ENCODE measurements at places on chromosomes 7 and 10.

DNA sequence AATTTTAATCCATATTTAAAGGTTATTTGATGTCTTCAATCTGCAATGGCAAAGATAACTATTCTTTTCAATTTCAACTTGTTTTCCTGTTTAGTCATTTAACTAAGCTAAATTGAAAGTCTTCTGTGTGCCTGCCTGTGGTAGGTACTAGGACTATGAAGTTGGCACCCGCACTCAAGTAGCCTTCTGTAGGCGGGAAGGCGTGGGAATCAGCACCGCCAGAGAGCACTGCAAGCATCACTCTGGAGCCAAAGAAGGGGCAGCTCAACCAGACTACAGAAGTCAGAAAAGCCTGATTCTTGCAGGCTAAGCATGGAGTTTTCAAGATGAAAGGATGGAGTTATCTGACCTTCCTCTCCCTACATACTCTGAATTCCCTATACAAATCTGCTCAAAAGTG lies 269.0 kb upstream of the PHF14 start:
- no peak for DNase-seq

- DNase-seq = no peak
Measured at GRCh38 chr7:33421429-33421828, 292.1 kb downstream of the BBS9 start.

DNA sequence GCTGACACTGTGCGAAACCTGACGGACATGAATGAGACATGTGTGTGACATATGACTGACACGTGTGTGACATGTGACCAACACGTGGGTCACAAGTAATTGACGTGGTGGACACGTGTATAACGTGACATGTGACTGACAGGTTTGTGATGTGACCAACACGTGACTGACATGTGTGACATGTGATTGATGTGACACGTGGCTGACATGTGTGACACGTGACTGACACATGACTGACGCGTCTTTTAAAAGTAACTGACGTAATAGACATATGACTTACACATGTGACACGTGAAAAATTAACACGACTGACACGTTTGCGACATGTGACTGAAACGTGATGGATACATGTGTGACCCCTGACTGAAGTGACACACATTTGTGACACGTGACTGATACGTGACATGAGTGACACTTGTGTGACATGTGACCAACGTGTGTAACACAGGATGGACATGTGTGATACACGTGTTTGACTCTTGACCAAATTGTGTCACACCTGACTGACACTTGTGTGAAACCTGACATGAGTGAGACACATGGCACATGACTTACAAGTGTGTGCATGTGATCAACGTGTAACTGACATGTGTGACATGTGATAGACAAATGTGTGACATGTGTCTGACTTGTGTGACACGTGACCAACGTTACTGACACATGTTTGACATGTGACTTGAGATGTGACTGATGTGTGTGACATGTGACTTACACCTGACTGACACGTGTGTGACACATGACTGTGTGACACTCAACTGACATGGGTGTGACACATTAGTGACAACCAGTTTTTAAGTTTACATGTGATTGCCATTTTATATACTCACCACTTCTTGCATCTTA lies 56.9 kb downstream of the ZNF92 start:
- no peak for DNase-seq

GRCh38 chr7:69823151-69823744 lies 225.0 kb downstream of the AUTS2 start:
- no peak for DNase-seq

DNA sequence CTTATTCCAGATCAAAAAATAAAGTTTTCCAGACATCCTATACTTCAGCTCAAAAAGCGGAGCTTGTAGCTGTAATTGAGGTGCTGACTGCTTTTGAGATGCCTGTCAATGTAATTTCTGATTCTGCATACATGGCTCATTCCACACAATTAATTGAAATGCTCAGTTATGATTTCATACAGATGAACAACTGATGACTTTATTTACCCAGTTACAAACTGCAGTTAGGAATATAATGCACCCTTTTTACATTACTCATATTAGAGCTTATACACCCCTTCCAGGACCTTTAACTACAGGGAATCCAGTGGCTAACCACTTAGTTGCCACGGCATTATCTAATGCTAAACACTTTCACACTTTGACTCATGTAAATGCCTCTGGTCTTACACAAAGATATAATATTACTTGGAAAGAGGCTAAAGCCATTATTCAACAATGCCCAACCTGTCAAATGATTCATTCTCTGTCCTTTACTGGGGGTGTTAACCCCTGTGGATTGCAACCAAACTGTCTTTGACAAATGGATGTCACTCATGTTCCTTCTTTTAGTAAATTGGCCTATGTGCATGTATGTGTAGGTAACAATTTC lies 147.3 kb downstream of the ZNF33B start:
- DNase-seq = no peak

- DNase-seq = no peak
Measured at GRCh38 chr7:142188154-142188553, 69.7 kb downstream of the PRSS58 start.

- no peak for DNase-seq
Measured at GRCh38 chr10:30007406-30007805, 52.0 kb downstream of the JCAD start.

- DNase-seq = no peak
Measured at GRCh38 chr10:19620811-19621210, 195.4 kb upstream of the PLXDC2 start.

DNA sequence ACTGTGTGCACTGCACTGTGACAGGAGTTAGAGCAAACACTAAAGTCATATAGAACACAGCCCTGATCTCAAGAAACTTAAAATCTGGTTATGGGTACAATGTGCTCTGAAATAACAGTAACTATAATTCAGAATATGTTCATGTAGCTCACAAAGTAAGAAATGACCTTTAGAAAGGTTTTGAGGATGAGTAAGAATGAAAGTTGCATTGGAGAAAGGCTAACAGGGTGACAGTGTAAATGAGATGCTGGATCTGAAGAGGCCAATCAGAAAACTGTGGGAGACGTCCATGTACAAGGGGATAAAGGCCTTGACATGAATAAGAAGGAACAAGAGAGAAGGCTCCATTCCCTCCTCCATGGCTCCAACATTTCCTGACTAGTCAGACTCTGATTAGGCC lies 124.7 kb downstream of the GRM3 start:
- DNase-seq = no peak

GRCh38 chr7:72015136-72015535 lies 397.0 kb downstream of the CALN1 start:
- DNase-seq = no peak

DNA sequence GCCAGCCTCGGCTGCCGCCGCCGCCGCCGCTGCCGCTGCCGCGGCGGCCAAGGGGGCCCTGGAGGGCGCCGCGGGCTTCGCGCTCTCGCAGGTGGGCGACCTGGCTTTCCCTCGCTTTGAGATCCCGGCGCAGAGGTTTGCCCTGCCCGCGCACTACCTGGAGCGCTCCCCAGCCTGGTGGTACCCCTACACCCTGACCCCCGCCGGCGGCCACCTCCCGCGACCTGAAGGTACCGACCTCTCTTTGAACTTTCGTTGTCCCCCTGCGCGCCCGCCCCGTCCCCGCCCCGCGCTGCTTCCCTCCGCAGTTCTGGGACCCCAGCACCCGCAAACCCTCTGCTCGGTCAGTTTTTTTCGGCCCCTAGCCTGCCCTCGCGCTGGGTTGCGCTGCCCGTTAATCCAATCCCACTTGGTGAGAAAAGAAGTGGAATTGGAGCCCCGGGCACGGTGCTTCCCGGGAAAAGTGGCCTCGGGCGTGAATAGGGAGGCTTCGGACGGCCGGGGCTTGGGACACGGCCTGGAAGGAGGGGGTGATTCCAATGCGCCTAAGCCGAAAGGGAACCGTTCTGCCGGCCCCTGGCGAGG lies 543 bp downstream of the HMX3 start:
- DNase-seq = no peak

DNA sequence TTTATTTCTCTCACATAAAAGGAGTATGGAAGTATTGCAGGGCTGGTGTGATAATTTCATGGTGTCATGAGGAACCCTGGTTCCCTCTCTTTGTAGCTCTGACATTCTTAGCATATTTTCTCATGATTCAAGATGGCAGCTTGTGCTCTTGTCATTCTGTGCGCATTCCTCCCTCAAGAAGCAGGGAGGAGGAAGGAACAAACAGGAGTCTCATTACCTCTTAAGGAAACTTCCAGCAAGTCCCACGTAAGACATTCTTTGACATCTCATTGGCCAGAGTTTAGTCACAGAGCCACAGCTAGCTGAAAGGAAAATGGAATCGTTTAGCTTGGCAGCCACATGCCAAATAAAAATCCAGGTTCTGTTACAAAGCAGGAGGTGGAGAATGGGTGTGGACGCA lies 546.8 kb downstream of the LRMDA start:
- no peak for DNase-seq

DNA sequence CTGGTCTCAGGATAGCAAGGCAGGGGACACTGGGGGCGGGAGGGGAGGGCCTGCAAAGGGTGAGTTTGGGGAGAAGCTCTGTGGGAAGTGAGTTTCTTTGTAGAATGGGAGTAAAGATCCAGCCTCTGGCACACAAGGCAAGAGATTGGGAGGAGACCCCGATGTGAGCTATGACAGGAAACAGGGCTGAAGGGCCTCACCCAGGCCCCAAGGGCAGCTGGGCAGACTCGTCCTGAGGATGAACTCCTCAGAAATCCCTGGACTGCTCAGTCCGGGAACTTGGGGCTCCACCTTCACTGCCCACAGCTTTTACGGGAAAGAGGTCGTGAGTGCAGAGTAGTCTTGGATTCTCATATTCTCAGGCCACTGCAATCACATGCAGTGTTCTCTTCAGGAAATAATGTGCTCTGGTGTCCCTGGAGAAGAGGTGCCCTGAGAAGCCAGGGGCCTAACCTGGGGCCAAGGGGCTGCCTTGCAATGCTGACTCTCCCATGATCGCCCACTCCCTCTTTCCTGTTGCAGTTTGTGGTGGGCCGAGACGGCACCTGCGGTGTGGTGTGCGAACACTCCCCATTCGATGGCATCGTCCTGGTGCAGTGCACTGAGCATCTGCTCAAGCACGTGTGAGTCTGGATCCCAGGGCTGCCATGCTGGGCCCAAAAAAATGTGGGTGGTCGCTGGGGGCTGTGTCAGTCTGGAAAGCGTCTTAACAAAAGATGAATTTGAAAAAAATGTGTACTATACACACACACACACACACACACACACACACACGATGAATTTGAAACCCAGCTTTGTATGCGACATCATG lies 31.3 kb upstream of the C10orf53 start:
- DNase-seq = no peak

GRCh38 chr10:118243907-118244306 lies 98.2 kb downstream of the FAM204A start:
- DNase-seq = no peak

DNA sequence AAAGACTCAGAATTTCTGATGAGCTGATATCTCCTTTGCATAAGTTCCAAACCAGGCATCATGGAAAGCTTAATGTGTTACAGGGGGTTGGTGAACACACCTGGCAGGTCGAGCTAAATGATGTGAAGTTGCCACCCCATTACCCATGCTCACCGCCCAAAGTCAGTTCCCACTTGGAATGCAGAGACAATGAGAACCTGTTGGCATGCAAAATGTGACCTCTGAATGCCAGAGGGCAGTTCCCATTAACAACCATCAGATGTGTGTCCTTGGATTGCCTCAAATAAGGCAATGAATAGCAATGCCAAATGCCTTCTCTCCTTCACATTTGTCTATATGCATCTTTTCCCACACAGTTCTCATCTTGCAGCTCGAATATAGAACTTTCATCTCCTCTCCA lies 190.7 kb downstream of the CDCA7L start:
- no peak for DNase-seq

DNA sequence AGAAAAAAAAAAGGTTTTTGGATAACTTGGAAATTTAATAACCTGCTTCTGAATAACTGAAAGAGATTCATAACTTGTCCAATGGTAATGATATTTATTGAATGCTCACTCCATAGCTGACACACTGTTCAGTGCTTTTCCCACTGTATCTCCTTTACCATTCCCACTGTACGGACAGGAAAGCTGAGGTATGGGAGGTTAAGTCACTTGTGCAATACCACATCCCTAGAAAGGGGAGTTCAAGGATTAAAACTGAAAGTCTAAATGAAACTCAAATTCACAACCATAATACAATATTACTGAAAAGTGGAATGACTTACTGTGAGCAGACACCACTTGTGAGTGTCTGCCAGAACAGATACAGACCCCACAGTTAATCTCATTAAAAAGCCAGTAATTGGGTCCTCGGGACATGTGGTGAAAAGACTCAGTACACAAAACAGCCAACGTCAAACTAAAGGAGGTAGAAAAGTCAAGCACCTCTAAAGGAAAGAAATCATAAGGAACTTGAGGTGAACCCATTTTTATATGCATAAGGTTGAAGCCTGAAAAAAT lies 13.8 kb upstream of the RHOBTB1 start:
- no peak for DNase-seq

- DNase-seq = no peak
Measured at GRCh38 chr7:66303454-66304155, 98.5 kb downstream of the TPST1 start.

- DNase-seq = no peak
Measured at GRCh38 chr7:4960363-4960762, 1.4 kb upstream of the MMD2 start.

- DNase-seq = no peak
Measured at GRCh38 chr10:23190872-23191763, 994 bp upstream of the PTF1A start.
